Keratinocyte (primary cell): ENCODE measurements at places on chromosomes 5 and 9.

DNA sequence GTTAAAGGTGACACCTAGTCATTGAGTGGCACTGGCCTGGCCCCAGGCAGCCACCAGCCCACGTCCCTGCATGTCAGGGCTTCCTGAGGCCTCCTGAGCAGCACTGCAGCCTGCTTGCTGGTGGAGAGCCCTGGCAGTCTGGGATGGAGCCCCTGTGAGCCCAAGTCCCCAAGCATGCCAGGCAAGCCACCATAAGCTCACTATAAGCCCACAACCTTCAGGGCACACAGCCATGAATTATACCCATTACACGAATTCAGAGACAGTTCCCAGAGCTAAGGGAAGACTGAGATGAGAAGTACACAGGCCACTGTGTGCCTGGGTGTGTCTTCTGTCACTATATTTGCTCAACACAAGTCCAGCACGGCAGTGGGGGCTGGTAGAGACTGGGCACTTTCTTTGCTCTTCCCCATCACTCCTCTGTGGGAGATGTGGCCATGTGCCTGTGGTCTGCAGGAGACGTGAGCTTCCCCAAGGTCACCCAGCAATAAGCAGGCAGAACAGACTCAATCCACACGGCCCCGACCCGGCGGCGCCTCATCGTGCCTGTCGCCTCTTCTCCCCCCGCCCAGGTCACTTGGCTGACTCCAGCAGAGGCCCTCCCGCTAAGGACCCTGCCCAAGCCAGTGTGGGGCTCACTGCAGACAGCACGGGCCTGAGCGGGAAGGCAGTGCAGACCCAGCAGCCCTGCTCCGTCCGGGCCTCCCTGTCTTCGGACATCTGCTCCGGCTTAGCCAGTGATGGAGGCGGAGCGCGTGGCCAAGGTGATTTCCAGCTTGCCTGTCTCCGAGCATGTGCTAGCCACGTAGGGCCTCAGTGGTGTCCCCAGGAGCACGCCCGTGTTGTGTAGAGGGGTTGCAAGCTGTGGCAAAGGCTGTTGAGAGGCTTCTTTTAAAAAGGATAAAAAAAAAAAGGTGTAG is 114.8 kb downstream of the WNK2 start:
- DNase-seq: no peak

- no peak for DNase-seq
Measured at GRCh38 chr5:127923804-127924570, 159.6 kb upstream of the SLC12A2 start.

GRCh38 chr5:137743031-137743640 is 7.2 kb upstream of the KLHL3 start:
- peak; percentile 33 for DNase-seq

- DNase-seq: no peak
Measured at GRCh38 chr9:134056483-134057306, 11.1 kb downstream of the BRD3 start.

- no peak for DNase-seq
Measured at GRCh38 chr9:37920471-37921167, 16.7 kb upstream of the SLC25A51 start.

DNA sequence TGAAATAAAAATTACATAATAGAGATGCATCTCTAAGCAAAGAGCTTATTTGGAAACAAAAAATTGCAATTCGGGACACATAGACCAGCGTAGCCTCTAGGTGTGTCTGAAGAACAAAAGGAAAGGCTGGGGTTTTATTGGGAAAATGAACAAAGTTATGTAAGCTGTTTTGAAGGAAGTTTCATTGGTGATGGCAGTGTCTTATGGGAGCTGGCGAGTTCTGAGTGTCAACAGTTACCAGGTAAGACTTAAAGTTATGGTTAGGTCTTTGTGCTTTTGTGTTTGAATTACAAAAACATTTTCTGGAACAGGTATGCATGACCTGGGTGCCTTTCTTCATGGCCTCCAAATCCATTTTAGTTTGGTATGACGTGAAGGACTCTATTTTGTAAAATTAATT is 48.9 kb downstream of the SLC27A6 start:
- DNase-seq: no peak

- no peak for DNase-seq
Measured at GRCh38 chr5:5780253-5780652, 357.8 kb downstream of the ICE1 start.

GRCh38 chr5:158701007-158701391 is 398.7 kb downstream of the EBF1 start:
- no peak for DNase-seq

DNA sequence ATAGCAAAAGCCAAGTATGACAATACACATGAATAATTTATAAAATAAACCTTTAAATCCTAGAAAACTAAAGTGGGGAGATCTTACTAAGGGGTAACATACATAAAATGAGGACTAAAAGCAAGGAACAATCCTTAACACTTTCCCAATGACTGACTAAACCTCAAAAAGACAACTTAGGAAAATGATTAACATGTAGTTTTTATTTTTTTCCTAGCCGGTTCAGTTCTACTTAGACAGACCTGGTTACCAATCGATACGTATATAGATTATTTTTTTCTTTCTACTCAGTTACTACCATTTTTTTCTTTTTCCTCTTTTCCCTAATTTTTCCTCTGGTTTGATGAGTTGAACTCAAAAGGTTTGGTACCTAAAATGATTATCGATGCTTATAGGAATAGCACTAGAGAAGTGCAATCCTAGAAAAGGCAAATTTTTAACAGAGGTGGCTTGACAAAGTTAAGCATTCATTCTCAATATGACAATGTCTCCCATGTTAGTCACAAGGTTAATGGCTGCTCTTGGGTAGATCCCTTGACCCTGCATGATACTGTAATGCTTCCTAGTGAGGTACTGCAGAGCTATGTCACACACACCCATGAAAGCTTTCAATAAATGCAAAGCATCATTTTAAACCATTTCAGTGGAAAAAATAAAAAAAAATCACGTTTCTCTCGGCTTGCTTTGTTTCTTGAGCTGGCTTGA is 41.5 kb downstream of the FBXO4 start:
- DNase-seq: no peak

DNA sequence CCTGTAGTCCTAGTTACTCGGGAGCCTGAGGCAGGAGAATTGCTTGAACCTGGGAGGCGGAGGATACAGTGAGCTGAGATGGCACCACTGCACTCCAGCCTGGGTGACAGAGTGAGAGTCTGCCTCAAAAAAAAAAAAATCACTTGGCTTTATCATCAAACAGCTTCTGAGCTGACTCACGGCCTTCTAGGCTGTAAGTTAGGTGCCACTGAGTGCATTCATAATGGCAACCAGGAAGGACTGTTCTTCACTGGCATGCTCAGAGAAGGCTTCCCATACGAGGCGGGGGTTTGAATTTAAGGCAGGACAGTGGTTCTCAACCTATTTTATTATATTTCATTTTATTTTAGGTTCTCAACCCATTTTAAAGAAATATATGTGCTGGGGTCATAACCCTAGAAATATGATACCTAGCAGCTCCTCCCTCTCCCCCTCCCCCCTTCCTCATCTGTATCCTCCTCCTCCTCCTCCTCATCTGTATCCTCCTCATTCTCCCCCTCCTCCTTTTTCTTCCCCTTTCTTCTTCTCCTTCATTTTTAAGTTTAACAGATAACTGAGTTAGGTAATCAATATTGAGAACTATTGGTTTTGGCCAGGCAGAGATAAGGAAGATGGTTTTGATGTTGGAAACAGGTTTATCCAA is 19.0 kb upstream of the LHFPL2 start:
- DNase-seq: no peak

DNA sequence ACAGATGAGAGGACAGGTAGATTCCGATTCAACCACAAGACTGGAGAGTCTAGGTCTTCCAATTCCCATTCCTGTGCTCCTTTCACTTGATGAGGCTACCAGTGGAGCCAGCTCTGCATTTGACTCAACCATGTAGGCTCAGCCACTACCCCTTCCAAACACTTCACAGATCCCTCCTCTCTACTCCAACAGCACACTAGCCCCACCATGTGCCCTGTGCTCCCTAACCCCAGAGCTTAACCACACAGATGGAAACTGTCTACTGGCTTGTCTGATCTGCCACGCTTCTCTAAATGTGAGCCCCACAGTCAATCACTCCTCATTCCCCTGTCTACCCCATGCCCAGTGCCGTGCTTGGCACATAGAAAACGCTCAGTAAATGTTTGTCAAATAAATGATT is 508.2 kb downstream of the CDK5RAP2 start:
- DNase-seq: no peak

- no peak for DNase-seq
Measured at GRCh38 chr9:132546148-132547051, 36.0 kb upstream of the BARHL1 start.

DNA sequence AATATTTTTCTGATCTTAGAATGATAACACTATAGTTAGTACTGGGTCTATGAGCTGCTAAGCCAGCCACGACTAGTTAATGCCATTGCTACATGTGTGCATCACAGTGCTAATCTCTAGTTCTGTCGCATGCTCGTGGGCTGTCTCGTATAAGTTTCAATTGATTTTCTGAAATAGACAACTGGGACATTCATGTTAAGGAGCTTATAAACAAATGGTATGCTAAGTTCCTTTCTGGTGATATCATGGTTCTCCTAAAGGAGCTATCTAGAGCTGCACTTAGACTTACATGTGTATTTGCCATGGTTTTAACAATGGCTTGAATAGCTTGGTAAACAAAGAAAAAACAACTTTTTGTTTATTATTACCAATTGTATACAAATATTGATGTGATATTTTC is 46.2 kb downstream of the F2RL2 start:
- no peak for DNase-seq

DNA sequence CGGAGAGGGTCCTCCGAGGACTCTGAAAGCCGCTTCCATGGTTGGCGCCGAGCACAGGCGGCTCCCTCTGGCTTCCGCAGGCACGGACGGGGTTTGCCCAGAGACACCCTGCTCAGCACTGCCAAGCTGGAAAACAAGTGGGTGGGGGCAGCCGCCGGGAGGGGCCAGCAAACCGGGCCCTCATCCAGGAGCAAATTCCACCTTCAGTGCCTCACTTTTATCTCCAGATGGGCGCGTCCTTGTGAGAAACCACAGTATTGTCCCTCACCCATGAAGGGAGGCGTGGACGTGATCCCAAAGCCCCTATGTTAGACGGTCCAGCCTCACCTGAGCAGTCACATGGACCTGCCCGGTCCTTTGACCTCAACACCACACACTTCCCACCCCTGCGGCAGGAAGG is 29.0 kb downstream of the MED10 start:
- DNase-seq: no peak

- no peak for DNase-seq
Measured at GRCh38 chr5:141223112-141223783, at the start of gene PCDHB14. TSS of gene PCDHB14 (plus strand) at chr5:141223343. CDS start at chr5:141223506, 163 bp downstream.

- no peak for DNase-seq
Measured at GRCh38 chr5:62283005-62283404, 23.0 kb upstream of the KIF2A start.

DNA sequence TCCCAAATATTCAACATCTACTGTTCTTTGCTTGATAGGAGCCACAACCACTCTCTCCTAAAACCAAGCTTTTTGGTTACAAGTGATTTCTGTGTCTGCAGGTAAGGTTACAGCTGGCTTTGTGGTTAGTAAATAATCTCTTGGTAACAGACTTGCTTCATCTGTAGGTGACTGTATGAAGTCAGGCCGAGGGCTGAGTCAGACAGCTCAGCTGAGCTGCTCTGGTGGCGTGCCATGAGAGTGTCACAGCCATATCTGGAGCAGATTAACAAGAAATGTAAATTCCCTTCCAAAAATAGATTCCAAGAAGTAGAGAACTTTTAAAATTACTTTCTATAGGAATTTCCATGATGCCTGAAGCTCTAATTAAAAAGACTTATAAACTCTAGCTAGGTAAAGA is 23.7 kb upstream of the TAS2R1 start:
- DNase-seq: no peak
